ENCODE measurements at places on chromosomes 12 and 14. TPM values are rescaled to one million over a fixed set of nuclear protein-coding genes. Genes with fewer than 3 reads are reported as not detected.

Gene SINHCAF
- polyA plus RNA-seq, result 22.2 TPM

Gene KLHDC1
- 0.31 TPM for polyA plus RNA-seq

Gene CIT
- polyA plus RNA-seq, result 5.7 TPM

GRCh38 chr14:105473033-105473676 is 1.5 kb upstream of the CRIP2 start:
- peak; percentile 81 for DNase-seq

- DNase-seq, result peak; percentile 80
Observed at GRCh38 chr14:50335989-50336824, 24.1 kb downstream of the DMAC2L start.

DNA sequence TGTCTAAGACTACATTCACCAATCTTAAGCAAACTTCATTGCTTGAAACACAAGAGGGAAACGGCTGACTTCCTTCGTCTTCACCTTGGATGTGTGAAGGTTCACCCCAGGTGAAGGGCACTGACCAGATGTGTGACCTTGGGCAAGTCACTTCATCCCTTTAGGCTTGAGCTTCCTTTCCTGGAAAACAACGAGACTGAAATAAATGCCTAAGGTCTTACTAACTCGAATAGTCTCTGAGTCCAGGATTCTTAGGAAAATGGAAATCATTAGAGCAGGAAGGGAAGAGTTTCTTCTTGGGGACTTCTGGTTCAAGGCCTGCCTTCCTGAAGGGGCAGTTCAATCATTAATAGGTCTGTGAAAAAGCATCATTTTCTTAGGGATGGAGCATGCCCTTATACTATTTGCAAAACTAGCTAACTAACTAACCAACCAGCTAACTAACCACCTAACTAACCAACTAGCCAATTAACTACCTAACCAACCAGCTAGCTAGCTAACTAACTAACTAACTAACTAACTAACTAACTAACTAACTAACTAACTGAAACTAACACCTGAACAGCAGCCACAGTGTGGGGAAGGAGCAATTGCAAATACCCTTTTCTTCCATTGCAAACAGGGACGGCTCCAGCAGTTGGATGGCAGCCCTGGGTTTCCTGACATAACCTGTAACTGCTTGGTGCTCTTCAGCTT is 31.5 kb upstream of the EMP1 start:
- DNase-seq, result no peak

DNA sequence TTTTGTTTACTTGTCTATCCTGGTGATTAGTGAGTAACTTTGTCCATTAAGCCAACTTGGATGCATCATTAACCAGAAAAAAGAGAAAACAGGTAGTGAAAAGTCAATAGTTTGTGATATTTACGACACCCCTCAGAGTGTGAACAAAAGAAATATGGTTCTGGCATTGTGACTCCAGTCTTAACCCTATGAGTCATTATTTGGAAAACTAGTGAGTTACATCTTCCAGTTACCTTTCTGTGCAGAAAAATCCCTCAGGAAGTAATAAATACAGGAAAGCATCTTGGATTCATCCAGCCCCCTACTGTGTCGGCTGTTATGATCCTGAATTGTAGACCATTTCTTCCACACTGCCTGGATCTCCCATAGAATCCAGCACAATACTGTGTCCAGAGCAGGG is 379.1 kb downstream of the GALC start:
- no peak for DNase-seq

- no peak for DNase-seq
Observed at GRCh38 chr12:90393089-90393488, 561.9 kb downstream of the CCER1 start.

DNA sequence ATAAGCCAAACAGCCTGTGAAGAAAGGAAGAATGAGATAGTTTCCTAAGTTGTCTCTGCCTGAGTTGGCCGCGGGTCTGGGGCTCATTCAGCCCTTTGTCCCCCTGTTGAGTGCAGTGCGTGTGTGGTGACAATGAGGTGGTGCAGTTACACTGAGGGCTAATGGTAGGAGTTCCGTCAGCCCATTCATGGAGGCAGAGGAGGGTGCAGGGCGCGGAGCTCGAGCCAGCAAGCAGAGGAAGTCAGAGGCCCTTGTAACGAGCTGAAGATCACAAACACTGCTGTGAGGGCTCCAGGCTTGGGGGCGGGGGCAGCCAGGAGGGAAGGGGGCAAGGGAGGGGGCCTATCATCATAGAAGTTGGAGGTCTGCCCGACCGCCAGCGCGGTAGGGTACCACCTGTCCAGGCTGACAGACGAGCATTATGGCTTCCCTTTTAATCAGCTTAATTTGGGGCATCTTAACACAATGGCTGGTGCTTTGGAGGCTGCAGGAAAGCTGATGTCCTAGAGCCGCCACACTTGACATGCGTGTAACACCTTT is 20.5 kb downstream of the CCND2 start:
- DNase-seq, result no peak

DNA sequence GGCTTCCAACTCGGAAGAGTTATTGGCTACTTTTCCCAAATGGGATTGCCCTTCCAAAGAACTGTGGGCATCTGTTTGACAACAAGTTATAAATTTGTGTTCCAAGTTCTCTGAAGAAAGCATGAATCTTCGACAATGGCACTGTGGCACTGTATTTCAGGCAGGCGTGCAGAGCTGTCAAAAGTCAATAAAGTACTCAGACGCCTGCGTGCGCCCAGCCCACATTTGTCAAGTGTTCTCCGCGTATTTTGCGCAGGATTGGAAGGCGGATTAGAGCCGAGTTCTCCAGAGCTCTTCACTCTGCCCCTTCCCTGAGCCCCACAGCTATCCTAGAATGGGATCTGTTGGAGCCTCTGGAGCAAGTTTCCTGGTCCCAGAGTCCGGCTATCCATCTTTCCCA is 103.2 kb downstream of the SLC25A47 start:
- no peak for DNase-seq

- no peak for DNase-seq
Observed at GRCh38 chr12:69331519-69331908, 16.7 kb upstream of the LYZ start.

GRCh38 chr12:66648033-66648735 is 30.7 kb downstream of the GRIP1 start:
- DNase-seq, result no peak

- DNase-seq, result no peak
Observed at GRCh38 chr12:54991161-54991990, 6.8 kb upstream of the TESPA1 start.

DNA sequence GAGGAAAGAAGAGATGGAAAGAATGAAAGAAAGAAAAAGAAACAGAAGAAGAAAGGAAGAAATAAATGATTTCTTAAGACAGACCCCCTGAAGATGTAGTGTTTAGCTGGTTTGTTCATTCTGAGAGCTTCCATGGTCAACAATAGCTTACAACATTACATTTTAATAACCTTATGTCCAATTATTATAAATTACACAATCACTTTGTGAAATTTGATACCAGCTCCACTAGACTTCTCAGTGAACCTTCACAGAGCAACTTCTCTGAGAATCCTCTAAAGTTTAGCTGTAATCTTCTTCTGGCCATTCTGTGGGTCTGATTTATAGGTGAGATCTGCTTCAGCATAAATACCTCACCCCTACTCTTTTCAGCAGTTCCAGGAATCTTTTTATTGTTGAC is 27.9 kb downstream of the SIX1 start:
- DNase-seq, result no peak

GRCh38 chr14:61524211-61524806 is 171.0 kb upstream of the HIF1A start:
- no peak for DNase-seq

Gene FGF23
- not detected for polyA plus RNA-seq

- no peak for DNase-seq
Observed at GRCh38 chr14:68637106-68638021, 155.5 kb downstream of the ZFP36L1 start.

Gene PLD4
- polyA plus RNA-seq, result 0.02 TPM

DNA sequence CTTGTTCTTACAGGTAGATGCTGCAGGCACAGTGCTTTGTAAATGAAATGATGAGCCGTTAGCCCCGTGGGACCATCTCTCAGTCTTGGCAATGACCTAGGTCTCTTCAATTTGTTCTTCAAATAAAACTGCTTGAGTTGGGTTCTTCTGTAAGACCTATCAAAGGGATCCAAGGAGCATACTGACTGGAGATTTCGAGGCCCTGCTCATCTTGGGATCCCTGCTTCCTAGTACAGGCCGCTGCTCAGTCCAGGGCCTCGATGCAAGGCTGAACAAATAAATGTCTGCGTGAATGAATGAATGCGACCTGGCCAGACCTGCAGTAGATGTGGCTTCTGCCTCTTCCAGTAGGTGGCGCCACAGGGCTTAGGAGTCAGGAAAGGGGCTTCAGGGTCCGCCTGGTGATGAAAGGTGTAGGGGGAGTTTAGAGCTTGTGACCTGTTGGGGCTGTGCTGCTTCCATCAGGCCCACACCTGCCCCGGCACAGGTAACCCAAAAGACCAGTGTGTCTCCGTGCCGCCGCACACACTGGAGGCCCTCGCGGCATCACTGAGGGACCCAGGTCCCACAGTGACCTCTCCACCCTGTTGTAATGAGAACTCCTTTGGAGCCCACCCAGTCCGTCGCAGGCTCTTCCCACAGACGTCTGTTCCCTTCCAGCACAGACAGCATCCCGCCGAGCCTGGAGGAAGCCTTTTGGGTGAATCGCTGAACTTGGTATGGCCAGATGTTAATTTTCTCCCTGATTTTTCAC is 4.4 kb downstream of the CACNA1C start:
- peak; percentile 75 for DNase-seq

GRCh38 chr14:85380881-85381280 is 149.1 kb upstream of the FLRT2 start:
- no peak for DNase-seq

DNA sequence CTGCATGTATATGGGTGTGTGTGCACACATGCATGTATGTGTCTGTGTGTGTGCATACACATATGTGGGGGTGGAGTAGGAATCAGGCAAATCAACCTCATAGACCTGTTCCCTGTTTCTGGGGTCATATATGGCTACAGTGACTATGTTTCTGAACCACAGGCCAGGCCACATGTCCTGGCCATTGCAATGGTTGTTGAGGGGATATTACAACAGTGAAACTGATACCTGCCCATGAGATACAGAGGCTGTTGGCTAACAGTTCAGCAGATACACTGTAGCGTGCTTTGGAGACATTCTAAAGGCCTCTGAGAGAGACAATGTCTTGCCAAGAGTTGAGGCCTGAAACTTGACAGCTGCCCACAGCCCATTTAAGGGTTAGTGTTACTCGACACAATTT is 47.3 kb upstream of the FOS start:
- DNase-seq, result no peak

- no peak for DNase-seq
Observed at GRCh38 chr12:46414591-46415268, 42.2 kb upstream of the SLC38A2 start.

DNA sequence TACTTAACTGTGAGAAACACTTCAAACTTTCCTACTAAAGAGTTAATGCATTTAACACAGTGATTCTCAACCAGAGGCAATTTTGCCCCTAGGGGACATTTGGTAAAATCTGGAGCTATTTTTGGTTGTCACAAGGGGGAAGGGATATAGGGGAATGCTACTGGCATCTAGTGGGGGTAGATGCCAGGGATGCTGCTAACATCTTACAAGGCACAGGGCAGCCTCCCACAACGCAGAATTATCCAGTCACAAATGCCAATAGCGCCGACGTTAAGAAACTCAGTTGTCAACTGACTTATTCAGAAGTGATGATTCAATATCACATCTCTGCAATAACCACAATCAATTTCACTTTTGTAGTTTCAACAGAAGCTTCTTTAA is 2.0 kb downstream of the EEA1 start:
- peak; percentile 25 for DNase-seq

DNA sequence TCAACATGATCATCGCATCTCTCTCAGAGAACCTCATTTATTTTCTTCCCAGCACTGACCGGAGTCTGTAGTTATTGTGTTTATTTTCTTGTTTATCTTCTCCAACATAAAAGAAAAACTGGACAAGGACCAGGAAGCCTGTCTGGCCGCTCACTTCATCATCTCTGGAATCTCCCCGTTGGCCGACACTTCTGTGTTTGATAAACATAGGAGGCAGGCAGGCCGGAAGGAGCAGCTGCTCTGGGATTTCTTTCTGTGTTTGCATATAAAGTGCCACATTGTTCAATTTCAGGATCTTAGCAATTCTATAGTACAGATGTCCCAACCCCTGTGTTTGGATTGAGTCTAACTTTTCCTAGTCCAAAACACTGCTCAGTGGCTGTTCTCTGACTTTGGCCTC is 53.3 kb downstream of the ACACB start:
- no peak for DNase-seq

GRCh38 chr12:29041621-29042020 is 107.5 kb upstream of the FAR2 start:
- no peak for DNase-seq

- DNase-seq, result peak; percentile 97
Observed at GRCh38 chr14:75069121-75069810, at the start of gene ZC2HC1C. Gene ZC2HC1C, plus strand, starts transcription at chr14:75069641. Its CDS starts 933 bp downstream, at chr14:75070574.

DNA sequence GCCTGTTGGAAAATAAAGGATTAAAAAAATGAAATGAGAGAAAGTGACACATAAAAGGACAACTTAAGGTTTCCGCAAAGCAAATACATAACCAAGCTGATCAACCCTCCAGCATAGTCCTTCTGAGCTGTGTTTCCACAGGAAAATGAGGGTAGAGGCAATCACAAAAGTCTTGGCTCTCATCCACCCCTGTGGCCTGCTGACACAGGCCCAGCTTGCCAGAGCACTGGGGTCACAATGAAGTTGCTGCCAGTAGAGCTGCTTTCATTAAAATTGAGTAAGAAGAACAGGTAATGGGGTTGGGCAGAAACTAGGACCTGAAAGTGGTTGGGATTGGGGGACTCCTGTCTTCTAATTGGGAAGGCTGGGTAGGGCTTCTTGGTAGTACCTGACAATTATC is 65.9 kb downstream of the RERG start:
- no peak for DNase-seq

Gene SERPINA10
- not detected for polyA plus RNA-seq

- DNase-seq, result no peak
Observed at GRCh38 chr14:56996721-56997399, 186.6 kb upstream of the OTX2 start.

- no peak for DNase-seq
Observed at GRCh38 chr14:59777006-59777579, 93.5 kb downstream of the RTN1 start.

DNA sequence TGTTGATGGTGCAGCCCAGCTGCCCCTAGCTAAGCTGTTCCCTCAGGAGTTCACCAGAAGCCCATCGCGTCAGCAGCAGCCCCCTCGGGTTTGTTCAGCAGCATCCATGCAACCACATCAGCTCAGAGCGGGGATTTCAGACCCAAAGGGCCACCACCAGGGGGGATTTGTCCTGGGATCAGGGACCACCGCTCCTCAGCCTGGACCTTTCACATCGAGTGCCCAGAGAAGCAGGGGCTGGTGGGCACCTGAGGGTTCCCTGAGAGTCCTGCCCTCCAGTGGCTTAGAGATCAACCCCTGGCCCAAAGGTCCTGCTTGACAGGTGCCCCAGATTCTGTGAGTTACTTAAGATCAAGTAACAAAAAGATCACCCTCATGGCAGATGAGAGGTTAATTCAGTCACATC is 65.9 kb upstream of the C14orf180 start:
- DNase-seq, result no peak

GRCh38 chr14:26078561-26078960 is 519.3 kb downstream of the NOVA1 start:
- DNase-seq, result no peak

- no peak for DNase-seq
Observed at GRCh38 chr14:70801836-70802235, 7.5 kb downstream of the MAP3K9 start.

Gene SRRM4
- 0.05 TPM for polyA plus RNA-seq

Gene PIP4P1
- polyA plus RNA-seq, result 30.7 TPM

GRCh38 chr12:75852143-75852542 is 179.4 kb downstream of the PHLDA1 start:
- no peak for DNase-seq

Measured in SK-N-SH (cell line).